ENCODE measurements at places on chromosomes 12 and 14.

GRCh38 chr14:96279564-96279963, 23.6 kb downstream of the BDKRB1 start:
- ATAC-seq = no peak

- ATAC-seq = peak; percentile 53
Measured at GRCh38 chr12:19739195-19739776, 300.0 kb downstream of the AEBP2 start.

DNA sequence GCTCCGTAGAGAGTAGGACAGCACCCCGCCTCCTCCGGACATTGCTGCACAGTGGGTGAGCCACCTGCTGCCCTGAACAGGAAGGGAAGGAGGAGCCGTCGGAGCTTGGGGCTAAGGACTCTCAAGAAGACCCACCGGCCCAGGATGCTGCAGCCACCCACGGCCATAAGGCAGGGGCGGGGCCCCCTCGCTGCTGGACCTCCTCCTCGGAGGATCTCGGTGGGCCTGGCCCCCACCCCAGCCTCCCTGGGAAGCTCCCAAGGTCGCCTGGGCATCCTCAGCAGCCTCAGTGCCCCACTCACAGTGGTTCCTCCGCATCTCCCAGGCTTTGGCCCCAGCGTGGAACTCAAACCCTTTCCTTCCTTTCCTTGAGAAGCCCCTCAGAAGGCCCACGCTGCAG, 68.6 kb upstream of the DIO3 start:
- ATAC-seq = no peak

- ATAC-seq = no peak
Measured at GRCh38 chr12:72432037-72432604, 160.0 kb downstream of the TRHDE start.

GRCh38 chr14:96895658-96896271, 98.6 kb downstream of the VRK1 start:
- ATAC-seq = no peak

GRCh38 chr12:104319028-104319427, 15.5 kb downstream of the EID3 start:
- ATAC-seq = no peak

DNA sequence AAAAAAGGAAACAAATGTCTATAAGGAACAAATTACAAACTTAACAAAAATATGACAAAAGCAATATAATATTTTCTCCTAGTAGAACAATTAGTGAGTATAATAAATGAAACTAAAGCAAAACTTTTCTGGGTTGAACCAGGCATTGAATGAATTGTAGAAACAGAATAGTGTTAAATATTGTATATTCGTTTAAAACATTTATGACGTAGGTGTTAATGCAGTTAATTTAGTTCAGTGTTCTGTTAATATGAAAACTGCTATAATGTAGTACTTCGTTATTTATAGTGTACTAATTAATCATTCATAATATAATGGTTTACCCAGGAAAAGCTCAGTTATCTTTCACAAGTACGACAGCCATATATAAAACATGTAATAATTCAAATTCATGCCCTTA, 23.7 kb downstream of the NKX2-1 start:
- no peak for ATAC-seq

DNA sequence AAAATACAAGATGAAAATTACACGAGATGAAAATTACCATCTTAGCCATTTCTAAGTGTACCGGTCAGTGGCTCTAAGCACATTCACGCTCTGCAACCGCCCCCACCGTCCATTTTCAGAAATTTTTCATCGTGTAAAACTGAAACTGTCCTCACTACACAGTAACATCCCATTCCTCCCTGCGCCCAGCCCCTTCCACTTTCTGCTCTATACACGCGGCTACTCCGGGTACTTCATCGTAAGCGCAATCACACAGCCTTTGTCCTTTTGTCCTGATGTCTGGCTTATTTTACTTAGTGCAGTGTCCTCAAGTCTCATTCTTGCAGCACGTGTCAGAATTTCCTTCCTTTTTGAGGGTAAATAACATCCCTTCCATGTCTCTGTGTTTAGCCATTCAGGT, 3.6 kb upstream of the GPR132 start:
- no peak for ATAC-seq

- ATAC-seq = no peak
Measured at GRCh38 chr12:57719777-57720605, 18.6 kb downstream of the AGAP2 start.

DNA sequence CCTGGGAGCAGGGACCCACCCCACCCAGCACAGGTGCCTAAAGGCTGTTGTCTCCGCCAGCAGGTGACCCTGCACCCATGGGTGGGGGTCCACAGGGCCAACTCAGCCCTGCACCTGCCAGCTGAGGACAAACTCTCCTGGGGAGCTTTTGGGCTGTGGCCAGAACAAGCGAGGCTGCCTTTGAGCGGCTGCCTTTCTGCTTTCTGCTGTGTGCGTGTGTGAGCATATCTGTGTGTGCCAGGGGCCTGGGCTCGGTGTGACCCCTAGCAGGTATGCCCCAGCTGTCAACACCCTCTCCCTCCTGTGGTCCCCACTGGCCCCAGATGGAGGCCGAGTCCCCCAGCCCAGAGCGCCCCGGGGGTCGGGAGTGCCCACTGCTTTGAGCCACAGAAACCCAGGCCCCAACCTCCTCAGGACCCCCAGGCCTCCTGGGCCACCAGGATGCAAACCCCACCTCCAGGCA, 25.9 kb upstream of the GPR132 start:
- no peak for ATAC-seq

GRCh38 chr14:31270196-31270772, 62.7 kb upstream of the HECTD1 start:
- no peak for ATAC-seq

- ATAC-seq = no peak
Measured at GRCh38 chr12:125194987-125195386, 129.8 kb downstream of the AACS start.

GRCh38 chr12:129902371-129903091, 1.3 kb downstream of the TMEM132D start:
- ATAC-seq = no peak

Data from gastroesophageal sphincter (tissue), 4 donors.